Stimulated activated naive B cell treated with anti-CD40 and anti-IgM and Interleukin-4, amounts not matched to agents 10 μg/mL and 1 μg/mL and 100 μg/mL, for 72 hours (primary cell): ENCODE measurements at places on chromosomes 3 and 15.

DNA sequence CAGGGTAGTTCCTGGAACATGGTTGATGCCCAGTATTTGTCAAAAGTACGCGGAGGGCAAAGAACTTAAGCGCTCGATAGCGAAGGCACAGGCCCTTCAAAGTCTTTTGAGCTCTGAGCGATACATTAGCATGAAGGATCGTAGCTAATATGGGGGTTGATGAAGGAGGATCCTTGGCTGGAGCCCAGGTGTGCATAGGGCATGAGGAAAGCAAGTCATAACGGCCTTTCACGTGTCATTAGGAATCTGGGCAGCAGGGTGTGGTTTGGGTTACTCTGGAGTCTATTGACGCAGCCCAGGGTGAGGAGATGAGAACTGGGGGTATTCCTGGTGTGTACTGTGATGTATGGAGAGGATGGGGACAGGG, 31.7 kb downstream of the SPINK8 start:
- DNase-seq, result peak; percentile 41

- no peak for DNase-seq
These were observed 52.0 kb downstream of the SUCNR1 start for GRCh38 chr3:151925419-151925818.

DNA sequence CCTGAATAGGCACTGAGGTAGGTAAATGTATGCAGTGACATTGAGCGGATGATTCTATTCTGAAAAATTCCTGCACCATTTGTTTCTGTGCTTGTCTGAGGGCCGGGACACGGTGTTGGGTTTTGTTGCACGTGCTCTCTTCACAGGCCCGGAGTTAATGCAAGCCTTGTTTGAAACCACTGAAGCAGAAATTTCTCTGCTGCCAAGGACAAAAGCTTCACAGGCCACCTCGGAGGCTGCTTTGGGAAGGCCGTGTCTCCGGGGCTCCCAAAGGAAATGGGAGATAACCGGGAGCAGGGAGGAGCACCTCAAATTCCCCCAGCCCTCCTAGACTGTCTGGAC, 179.4 kb downstream of the OPA1 start:
- DNase-seq, result no peak

GRCh38 chr15:48963524-48964113, at the start of gene SHC4:
Gene SHC4 (minus strand): TSS chr15:48963919. CDS start chr15:48963015, 904 bp downstream.
- DNase-seq, result no peak

DNA sequence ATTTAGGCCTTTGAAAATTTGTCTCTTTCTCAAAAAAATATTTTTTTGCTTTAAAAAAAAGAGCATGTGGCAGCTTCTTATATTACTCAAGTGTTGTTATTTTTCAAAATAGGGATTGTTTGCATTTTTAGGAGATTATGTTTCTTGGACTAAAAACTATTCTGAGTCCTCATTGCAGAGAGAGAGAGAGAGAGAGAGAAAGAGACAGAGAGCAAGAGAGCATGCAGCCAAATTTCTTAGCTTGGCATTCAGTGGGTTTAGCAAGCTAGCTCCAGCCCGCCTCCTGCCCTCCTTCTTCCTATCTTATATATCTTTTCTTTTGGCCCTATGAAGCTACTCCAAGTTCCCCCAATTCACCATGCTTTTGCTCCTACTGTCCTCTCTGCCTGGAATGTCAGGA, 55.7 kb downstream of the CEMIP start:
- DNase-seq, result no peak

DNA sequence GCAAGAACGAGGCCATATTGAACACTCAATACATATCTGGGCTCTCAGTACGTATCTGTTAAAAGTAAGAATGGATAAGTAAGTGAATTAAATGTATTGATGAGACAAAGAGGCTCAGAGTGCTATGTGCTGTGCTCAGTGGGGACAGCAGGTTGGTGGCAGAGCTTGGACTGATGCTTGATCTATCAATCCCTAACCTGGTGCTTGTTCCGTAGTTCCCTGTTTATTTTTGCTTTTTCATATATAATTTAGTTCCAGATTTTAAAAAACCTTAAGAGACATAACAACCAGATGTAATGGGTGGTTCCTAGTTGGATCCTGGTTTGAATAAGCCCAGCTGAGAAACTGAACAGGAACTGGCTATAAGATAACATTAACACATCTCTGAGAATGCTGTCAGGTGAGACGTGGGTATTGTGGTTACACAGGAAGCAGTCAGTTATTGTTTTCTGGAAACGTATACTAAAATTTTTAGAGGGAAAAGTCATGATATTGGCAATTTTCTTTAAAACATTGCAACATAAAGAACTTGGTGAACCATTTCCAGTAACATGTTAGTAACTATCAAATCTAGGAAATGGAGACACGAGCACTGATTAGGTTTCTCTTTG, 120.5 kb downstream of the FOXB1 start:
- DNase-seq, result no peak

DNA sequence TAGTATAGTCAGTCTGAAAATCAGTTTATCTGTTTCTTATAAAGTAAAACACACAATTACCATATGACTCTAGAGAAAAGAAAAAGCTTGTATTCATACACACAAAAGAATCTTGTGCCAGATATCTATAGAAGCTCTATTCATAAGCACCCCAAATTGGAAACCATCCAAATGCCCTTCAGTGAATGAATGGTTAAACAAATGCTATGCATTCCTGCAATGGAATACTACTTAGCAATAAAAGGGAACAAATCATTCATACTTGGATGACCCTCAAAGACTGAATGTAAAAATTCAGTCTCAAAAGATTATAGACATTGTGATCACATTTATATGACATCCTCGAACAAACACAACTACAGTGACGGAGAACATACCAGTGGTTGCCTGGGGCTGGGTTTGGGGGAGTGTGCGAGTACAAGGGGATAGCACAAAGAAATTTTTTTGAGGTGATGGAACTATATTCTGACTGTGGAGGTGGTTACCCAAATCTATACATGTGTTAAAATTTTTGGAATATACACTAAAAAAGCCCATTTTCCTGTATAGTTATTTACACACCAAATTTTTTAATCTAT, 680.6 kb downstream of the NTRK3 start:
- DNase-seq, result no peak

- DNase-seq, result no peak
These were observed 299.8 kb upstream of the THBS1 start for GRCh38 chr15:39281094-39281493.

DNA sequence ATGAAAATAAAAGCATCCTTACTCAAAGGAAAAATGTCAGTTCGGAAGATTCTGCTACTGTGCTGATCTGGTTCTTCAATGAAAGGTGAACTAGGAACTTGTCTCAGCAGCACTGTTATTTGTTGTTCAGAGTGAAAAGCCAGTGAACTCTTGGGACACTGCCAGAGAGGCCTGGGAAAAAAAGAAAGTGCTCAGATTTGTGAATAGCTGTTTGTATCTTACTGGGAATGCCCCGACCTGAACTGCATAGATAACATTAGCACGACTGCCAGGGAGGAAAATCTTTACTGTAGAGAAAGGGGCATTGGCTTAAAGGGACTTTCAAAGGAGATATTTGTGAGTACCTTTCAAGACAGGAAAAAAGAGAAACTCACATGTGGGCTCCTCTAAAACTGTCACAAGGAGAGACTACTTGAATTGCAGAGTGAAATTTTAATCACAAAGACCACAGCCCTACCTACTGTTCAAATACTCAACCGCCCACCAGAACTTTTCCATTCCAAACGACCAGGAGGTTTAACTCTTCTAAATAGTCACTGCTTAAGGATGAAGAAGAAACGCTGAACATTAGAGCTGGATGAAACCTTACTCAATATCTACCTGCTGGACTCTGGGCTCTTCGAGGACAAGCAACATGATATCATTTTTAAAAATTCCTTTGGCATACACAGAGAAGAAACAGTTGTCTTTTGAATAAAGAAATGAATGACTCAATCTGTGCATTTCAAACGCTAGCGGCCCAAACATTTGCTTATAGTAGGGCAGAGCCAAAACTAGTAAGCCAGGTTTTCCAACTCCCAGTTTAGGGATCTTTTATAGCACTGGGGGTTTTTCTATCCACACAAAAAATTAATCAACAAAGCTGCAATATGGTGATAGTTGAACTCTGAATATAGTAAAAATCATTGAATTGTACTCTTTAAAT, 13.4 kb downstream of the TAMM41 start:
- no peak for DNase-seq

- no peak for DNase-seq
These were observed 901 bp upstream of the MANF start for GRCh38 chr3:51384055-51384725.

DNA sequence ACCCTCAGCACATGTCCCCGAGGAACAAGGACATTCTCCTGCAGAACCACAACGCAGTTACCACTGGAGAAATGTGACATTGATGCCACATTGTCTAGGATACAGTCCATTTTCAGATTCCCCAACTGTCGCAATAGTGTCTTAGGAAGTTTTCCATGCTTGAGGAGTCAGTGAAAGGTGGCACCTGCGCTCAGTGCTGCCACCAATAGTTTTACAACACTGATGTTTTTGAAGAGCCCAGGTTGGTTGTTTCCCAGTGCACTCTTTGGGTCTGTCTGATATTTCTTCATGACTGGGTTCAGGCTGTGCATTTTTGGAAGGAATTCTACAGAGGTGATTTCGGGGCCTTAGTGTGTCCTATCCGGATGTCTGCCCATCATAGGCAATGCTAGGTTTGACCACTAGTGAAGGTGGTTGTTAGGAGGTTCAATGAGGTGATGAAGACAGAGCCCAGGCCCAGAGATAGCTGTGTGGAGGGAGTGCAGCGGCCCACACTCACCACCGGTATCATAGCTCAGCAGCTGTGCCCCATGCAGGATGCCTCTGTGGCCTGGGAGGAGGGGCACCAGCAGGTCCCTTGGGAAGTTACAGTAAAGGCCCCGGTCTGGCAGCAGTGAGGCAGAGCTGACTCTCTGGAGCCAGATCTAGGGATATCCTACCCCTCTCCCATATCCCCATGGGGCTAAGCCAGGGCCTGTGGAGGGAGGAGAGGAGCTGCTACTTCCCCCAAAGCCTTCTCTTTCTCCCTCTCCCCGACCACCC, 96.6 kb downstream of the DNAJB8 start:
- DNase-seq, result peak; percentile 41

GRCh38 chr15:43312378-43312777, 18.0 kb downstream of the LCMT2 start:
- DNase-seq, result no peak

DNA sequence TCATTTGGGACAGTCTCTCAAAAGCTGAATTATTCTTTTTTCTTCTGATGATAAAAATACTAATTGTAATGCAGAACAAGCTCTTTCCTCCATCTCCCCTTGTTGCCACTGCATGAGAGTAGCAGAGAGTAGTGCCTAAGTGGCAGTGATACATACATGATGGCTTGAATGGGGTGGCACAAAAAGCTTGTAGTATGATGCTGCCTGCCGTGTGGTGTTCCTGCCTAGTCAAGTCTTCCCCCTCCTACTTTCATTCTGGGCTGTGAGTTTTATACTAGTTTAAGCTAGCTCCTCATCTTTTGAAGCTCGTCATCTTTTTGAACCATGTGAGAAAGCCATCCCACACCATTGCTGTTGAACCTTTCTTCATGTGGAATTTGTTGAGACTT, 230.5 kb downstream of the NFKBIZ start:
- DNase-seq, result no peak

DNA sequence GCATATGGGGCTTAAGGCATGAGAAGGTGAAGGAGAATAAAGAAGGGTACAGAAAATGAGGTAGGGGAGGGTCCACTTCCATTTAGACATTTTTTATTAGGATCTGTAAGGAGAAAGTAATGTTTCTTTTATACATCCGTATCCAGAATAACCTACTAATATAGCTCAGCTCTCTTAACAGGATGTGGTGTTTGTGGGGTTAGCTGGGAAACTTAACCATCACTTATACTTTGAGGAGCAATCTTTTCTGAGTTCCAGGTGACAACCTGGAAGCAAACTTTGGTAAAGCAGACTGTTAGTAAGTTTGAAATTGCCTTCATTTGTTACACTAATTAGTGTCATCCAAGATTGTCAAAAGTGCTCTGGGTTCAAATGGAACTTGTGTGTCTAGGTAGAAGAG, 36.6 kb downstream of the BUB1B start:
- DNase-seq, result no peak

DNA sequence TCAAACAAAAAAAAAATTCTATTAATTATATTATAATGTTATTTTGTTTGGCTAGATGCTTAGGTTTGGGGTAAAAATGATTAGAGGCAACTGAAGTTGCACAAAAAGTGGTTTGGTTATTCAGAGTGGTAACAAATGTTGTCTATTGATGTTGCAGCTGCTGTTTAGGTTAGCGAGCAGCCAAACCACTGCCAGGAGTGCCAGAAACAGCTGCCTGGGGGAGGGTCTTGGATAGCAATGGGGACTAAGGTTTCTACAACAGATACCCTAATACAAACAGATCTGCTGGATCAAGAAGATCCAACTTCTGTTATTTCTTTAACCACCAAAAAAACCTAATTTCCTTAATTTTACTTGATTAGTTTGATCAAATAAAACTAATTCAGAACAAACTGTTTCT, 26.6 kb downstream of the BTLA start:
- no peak for DNase-seq

DNA sequence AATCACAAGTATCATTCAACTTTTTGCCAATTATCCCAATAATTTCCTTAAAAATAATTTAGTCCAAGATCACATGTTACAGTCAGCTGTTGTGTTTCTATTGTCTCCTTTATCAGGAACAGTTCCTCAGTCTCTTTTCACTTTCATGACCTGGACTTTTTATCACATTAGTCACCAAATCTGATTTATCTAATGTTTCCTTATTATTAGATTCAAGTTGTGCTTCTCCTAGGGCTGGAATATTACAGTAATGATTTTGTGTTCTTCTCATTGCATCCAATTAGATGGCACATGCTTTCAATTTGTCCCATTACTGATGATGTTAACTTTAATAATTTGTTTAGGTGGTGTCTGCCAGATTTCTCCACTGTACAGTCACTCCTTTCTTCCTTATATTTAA, 66.3 kb upstream of the DCBLD2 start:
- DNase-seq, result no peak

DNA sequence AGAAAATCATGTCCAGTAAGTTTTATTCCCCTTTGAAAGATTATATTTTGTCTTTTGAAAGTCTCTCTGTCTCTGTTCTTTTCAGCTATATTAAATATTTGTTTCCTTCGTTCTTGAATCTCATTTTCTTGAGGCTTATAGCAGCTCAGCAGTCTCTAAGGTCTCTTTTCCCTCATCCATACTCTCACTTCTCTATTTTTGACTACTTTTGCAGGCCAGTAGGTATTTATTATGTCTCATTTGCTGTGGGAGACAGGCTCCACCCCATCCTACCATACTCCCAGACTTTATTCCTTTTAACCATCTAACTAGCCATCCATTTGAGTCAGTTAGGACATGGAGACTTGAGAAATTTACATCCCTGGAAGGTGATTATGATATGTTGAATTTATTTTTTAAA, 71.0 kb downstream of the FILIP1L start:
- no peak for DNase-seq

DNA sequence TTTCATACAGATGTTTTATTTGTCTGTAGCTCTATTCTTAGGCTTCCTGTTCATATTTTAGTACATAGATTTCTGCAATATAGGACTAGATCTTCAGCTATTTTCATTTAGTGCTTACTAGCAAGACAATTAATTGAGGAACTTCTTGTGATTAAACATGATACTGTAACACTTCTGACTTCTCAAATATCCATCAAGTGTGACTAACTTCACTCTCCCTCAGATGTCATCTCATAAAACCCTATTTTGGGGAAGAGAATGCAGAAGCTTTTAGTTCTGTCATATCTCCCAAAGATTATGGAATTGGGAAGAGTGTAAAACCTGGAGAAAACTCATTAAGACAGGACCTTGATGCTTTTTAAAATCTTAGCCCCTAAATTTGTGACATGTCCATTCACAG, 28.6 kb upstream of the GOLIM4 start:
- no peak for DNase-seq
